ENCODE measurements at places on chromosomes 4 and X. TPM values are rescaled to one million over a fixed set of nuclear protein-coding genes. Genes with fewer than 3 reads are reported as not detected.
A peak's percentile ranks its signal among the peaks of the same experiment; 100 is the strongest.

- DNase-seq, result no peak
- no peaks in the 10 kb centered on the region for H3K4me1 ChIP-seq
- H3K36me3 ChIP-seq, result no peaks in the 10 kb centered on the region
- no peak overlapping the region for H3K27ac ChIP-seq
These were observed 62.1 kb downstream of the GALNTL6 start for GRCh38 chr4:171875291-171875690.

PAGE1 gene
- not detected for polyA plus RNA-seq

- no peaks in the 10 kb centered on the region for H3K36me3 ChIP-seq
- H3K27me3 ChIP-seq, result peaks cover 42% of the 10 kb centered on the region
- H3K4me1 ChIP-seq, result no peaks in the 10 kb centered on the region
- no peak overlapping the region for H3K4me3 ChIP-seq
These were observed 5.2 kb downstream of the IRS4 start for GRCh38 chrX:108731153-108731552.

PKD2 gene
- 31.2 TPM for polyA plus RNA-seq

DNA sequence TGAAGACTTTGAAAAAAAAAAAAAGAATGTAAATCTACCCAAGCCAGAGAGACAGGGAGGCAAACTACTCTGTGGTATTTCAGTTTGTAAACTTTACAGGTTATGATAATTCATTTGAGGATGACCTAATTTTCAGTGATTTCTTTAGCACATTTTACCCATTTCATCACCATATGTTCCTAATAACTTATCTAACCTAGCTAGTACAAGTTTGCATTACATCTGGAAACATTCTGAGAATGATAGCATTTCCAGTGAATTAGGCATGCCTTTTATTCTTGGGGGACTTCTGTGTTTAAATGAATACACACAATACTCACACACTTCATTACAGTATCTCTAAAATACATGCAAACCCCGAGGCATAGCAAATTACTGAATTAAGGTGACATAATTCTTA is 1055.5 kb downstream of the PCDH18 start:
- H3K4me1 ChIP-seq, result no peaks in the 10 kb centered on the region
- no peaks in the 10 kb centered on the region for H3K36me3 ChIP-seq
- no peak overlapping the region for H3K4me3 ChIP-seq
- H3K27ac ChIP-seq, result no peak overlapping the region
- DNase-seq, result no peak

DNA sequence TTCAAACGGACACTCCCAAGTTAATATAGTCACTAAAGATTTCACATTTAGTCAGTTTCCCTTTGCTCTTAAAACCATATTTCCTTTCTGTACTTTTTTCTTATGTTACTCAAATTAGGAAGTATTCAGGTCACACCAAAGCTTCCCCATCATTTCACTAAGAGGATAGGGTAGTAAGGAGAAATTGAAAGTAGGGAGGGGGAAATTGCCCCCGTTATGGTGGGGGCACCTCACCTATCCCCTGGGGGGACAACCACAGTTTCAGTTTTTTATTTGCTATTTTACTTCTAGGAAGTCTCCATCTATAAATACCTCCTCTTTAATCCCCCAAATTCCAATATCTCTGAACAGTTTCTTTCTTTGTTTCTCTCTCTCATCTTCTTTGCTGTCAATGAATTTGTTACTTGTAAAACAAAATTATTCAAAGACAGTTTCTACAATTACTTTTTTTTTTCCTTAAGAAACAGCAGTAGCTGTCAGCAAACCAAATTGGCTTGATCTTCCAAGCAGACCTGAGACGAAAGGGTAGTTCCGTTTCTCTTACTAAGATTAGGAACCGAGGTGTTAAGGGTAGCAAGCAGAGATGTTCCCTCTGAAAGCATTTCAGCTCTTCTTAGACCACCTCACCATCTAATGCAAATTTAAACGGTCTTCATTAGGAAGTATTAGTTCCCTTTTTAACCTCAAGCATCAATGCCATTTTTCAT is 160.2 kb upstream of the KLF3 start:
- H3K27me3 ChIP-seq, result no peaks in the 10 kb centered on the region
- H3K36me3 ChIP-seq, result no peaks in the 10 kb centered on the region
- H3K4me1 ChIP-seq, result no peaks in the 10 kb centered on the region
- H3K27ac ChIP-seq, result no peak overlapping the region
- DNase-seq, result no peak

ANOS1 gene
- 5.9 TPM for polyA plus RNA-seq

GRCh38 chr4:41524425-41524824 is 13.5 kb upstream of the LIMCH1 start:
- H3K4me3 ChIP-seq, result no peak overlapping the region
- no peaks in the 10 kb centered on the region for H3K27me3 ChIP-seq
- DNase-seq, result no peak
- no peaks in the 10 kb centered on the region for H3K36me3 ChIP-seq
- no peaks in the 10 kb centered on the region for H3K4me1 ChIP-seq
- H3K27ac ChIP-seq, result no peak overlapping the region

DNA sequence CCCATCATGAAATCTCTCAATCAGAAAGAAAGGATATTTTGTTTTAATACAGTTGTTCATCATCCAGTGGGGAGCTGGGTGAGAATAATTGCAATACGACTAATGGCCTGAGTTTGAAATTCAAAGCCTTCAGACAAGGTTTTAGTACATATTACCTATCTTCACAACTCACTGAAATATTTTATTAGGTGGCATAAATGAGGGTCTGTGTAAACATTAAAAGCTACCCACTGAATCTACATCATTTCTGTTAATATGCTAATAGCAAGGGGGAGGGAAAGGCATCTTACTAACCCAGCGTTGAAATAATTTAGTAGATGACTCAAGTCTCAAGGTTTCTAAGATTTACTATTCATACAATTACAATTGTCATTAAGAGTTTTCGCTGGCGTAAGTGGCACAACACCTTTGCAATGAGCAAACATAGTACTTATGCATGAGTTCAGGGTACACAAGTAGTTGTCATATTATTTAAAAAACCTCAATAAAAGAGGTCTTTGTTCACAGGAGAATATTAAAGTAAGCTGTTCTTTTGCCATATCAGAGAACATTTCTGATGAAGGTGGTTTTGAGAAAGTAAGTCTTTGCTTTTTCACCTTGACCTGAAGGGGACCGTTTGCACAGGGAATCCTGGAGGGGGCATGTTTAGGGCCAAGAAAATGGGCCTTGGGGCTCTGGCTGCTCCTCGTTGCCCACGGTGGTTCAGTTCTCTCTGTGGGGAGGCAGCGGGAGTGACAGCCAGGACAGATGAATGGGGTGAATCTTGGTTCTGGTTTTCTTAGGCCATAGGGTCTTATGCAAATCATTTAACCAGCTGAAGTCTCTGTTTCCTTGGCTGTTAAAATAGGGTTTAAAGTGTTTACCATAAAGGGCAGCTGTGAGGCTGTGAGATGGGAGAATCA is 4.5 kb upstream of the RHOH start:
- H3K4me3 ChIP-seq, result no peak overlapping the region
- no peaks in the 10 kb centered on the region for H3K36me3 ChIP-seq
- no peaks in the 10 kb centered on the region for H3K27me3 ChIP-seq
- no peak overlapping the region for H3K27ac ChIP-seq
- no peak for DNase-seq
- H3K4me1 ChIP-seq, result peaks cover 21% of the 10 kb centered on the region

- H3K27me3 ChIP-seq, result no peaks in the 10 kb centered on the region
- H3K4me1 ChIP-seq, result peaks cover 46% of the 10 kb centered on the region
- DNase-seq, result peak; percentile 65
- H3K36me3 ChIP-seq, result no peaks in the 10 kb centered on the region
- H3K27ac ChIP-seq, result no peak overlapping the region
- H3K4me3 ChIP-seq, result no peak overlapping the region
These were observed 12.1 kb downstream of the PPARGC1A start for GRCh38 chr4:23877758-23878229.
